Mucosa of descending colon (tissue), 3 donors: ENCODE measurements at places on chromosomes 13 and 19. TPM values are rescaled to one million over a fixed set of nuclear protein-coding genes. Genes with fewer than 3 reads are reported as not detected.

The FGF22 gene
- total RNA-seq, result 0.23 TPM

GRCh38 chr13:33612641-33613638, 205.0 kb upstream of the RFC3 start:
- no peak for DNase-seq

DNA sequence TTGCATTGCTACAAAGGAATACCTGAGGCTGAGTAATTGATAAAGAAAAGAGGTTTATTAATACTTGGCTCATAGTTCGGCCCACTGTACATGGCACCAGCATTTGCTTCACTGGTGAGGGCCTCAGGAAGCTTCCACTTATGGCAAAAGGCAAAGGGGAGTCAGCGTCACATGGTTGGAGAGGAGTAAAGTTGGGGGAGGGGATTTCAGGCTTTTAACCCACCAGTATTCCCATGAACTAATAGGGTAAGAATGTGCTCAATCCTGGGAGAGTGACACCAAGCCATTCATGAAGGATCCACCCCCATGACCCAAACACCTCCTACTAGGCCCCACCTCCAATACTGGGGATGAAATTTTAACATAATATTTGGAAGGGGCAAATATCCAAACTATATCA, 82.5 kb upstream of the MYCBP2 start:
- no peak for DNase-seq

DNA sequence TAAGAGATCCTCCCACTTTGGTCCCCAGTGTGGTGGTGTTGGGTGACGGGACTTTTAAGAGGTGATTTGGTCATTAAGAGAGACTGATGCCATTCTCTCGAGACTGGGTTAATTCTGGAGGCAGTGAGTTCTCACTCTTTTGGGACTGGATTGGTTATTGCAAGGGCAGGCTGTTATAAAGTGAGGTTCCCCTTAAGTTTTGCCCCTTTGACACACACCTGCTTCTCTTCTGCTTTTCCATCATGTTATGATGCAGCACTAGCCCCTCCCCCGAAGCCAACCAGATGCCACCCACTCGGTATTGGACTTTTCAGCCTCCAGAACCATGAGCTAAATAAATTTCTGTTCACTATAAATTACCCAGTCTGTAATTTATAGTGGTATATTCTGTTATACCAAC, 16.3 kb upstream of the GRAMD1A start:
- no peak for DNase-seq

The ELOF1 gene
- 42.6 TPM for total RNA-seq

The HRC gene
- 0.73 TPM for total RNA-seq

The CELF5 gene
- total RNA-seq, result 2.7 TPM

- DNase-seq, result no peak
Observed at GRCh38 chr13:20241593-20241992, 9.5 kb upstream of the GJB6 start.

DNA sequence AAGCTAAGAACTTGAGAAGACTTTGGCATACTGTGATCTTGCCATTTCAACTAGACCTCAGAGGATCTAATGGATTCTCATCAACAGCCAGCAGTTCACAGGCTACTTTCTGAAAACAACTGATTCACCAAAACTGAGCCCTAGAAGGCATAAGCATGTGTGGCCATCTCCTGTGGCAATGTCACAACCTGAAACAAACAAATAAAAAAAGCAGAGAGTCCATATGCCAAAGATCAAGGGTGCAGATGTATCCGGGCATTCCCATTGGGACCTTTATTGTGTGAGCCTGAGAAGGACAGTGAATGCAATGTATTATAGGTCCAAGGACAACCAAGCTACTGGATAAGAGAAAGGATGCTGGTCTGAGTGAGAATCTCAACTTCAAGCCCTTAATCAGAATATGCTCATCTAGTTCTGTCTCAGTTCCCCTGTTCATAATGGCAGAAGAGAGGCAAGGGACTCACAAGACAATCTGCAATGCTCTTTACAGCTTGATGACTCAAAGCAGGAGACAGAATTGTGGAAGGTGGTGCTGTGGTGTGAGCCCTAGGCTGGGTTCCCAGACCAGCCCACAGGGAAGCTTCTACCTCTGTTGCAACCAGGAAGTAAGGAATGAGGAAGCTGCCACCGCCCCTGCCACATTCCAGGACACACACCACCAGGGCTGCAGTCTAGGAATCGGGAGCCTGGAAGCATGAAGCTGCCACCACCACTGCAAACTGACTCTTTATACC, 133.7 kb downstream of the RAP2A start:
- DNase-seq, result peak; percentile 79
